NCI-H748 treated with DMSO at 0.1 percent for 48 hours (cell line): ENCODE measurements at places on chromosomes 1 and 21.

GRCh38 chr1:90989990-90990389 is 31.8 kb downstream of the ZNF644 start:
- DNase-seq: no peak

- no peak for DNase-seq
These were observed 229.3 kb downstream of the FGGY start for GRCh38 chr1:59526240-59526639.

GRCh38 chr1:35533586-35533985 is 23.6 kb downstream of the KIAA0319L start:
- no peak for DNase-seq

GRCh38 chr1:67978890-67979516 is 71.4 kb downstream of the DIRAS3 start:
- DNase-seq: no peak

DNA sequence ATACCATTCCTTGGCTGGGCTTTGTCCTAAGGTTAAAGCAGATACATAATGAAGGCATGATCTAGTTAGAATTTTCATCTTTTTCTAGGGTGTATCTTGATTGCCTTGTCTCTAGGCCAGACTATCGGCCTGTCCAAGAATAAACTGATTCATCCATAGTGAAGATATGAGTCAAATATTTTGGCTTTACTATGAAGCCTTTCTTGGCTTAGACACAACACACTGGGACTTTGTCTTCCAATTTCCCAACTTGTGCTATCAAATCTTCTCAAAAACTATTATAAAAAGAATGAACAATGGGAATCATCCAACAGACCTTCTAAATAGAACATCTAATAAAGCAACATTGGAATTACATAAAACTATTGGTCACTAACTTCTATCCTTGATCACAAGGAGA is 64.8 kb downstream of the WARS2 start:
- no peak for DNase-seq

GRCh38 chr21:41687633-41688032 is 79.2 kb downstream of the RIPK4 start:
- DNase-seq: no peak

GRCh38 chr1:20143318-20143717 is 4.2 kb downstream of the PLA2G2F start:
- DNase-seq: no peak

DNA sequence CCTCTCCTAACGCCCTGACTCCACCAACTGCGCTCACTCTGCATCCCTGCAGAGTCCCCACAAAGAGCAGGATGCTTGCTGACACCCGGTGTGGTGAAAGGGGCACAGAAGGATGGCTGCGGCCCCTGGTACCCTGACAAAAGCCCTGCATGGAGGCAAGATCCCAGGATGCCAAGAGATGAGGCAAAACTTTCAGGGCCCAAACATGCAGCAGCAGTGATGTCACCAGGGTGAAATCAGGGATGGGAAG is 36.6 kb downstream of the SLC9A1 start:
- DNase-seq: no peak

DNA sequence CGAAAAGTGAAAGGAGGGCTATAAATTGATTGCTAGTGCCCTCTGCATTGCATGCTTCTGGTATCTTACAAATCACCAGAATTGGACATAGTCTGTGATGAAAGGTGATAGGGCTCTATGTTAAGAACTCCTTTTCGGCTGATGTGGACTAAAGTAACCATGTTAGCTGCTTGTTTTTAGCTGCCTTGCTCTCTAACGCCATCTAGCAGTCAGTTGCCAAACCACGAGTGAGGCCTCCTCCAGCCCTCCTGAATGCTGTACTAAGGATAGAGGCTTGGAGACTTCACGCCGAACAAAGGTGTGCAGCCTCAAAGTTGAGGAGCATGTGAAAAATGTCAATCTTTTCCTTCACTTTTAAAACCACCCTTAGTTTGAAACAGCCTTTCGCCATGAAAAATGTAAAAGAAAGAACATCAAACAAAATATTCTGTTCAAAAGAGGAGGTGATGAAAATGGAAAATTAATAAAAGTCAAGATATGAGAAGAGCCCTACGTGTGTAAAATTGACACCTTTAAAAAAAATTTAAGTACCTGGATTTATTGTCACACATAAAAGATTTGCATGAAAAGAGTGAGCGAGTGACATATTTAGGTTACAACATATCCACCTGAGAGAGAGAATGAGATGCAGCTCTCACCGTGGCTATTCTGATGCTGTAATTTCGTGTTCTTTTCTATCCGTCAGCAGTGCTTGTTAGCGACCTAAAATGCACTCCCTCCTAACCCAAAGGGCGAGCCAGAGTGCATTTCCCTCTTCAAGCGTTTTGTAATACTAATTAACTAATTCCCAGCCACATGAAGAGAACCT is 8.1 kb downstream of the LRRC53 start:
- peak; percentile 82 for DNase-seq

DNA sequence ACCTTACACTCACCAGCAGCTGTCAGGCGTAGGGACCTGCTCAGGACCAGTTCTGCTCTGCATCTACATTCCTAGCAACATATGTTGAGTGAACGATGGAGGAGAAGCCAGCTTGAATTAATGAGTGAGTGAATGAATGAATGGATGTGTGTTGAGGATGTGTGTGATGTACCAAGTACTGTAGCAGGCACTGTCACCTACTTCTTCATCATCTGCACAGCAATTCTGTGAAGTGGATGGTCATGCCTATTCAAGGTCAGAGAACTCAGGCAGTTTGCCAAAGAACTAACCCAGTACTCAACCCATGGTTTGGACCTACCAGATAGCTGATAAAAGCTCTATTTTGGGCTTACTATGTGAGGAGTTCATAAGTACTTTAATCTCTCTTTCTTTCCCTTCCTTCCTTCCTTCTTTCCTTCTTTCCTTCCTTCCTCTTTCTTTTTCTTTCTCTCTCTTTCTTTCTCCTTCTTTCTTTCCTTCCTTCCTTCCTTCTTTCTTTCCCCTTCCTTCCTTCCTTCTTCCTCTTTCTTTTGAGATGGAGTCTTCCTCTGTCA is 56.9 kb downstream of the ATP1A1 start:
- DNase-seq: no peak

DNA sequence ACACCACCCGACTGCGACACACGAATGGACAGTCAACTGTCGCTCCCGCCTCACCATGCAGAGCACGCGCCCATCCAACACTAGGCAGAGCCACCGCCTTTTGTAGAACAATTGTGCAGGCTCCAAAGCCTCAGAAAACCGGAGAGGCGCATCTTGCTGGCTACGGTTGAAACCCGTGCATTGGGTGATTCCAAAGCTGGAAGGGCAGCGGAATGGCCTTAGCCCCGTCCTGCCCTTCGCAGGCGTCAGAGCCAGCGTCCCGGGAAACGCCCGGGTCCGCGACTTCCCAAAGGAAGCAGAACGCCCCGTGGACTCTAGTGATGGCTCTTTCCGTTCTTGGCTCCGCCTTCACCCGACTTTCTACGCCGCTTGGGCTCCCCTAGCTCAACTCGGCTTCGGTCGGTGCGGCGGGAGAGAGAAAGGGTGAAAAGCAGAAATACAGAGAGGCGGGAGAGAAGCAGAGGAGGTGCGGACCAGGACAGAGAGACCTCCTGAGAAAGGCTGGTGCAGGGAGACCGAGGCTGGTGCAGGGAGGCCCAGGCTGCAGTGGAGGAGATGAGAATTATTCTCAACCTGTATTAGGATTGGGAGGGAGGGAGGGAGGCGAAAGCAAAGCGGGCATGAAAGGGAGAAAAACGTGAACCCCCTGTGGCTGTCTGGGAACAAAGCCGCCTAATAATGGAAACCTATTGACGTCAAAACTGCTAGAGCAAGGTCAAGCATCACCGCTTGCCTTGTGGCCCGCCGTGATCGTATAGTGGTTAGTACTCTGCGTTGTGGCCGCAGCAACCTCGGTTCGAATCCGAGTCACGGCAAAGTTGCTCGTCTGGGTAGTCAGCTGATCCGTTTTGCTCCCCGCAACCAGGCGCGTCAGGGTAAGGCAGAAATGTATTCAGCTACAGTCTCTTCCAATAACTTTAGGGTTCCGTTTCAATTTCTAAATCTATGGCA is 99.5 kb downstream of the PRKAB2 start:
- no peak for DNase-seq

- no peak for DNase-seq
These were observed 40.9 kb downstream of the LGR6 start for GRCh38 chr1:202234331-202235002.

- DNase-seq: no peak
These were observed 465.9 kb downstream of the NPHP4 start for GRCh38 chr1:5526385-5526750.

- no peak for DNase-seq
These were observed 25.2 kb downstream of the ADARB1 start for GRCh38 chr21:45099571-45099970.

DNA sequence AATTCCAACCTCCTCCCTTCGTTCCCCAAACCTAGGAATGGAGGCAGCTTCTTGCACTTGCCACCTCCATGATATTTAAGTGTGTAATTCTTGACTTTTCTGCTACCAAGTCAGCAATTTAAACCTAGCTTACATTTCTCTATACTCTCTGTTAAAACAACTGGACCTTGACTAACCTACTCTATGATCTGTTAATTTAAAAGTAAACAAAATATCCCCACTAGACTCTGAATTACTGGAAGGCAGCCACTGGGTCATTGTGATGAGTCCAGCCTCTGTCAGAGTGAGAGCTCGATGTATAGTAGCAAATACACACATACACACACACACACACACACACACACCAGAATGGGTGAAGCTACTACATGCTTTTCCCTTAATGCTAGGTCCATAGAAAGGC is 40.0 kb upstream of the DHCR24 start:
- DNase-seq: no peak

DNA sequence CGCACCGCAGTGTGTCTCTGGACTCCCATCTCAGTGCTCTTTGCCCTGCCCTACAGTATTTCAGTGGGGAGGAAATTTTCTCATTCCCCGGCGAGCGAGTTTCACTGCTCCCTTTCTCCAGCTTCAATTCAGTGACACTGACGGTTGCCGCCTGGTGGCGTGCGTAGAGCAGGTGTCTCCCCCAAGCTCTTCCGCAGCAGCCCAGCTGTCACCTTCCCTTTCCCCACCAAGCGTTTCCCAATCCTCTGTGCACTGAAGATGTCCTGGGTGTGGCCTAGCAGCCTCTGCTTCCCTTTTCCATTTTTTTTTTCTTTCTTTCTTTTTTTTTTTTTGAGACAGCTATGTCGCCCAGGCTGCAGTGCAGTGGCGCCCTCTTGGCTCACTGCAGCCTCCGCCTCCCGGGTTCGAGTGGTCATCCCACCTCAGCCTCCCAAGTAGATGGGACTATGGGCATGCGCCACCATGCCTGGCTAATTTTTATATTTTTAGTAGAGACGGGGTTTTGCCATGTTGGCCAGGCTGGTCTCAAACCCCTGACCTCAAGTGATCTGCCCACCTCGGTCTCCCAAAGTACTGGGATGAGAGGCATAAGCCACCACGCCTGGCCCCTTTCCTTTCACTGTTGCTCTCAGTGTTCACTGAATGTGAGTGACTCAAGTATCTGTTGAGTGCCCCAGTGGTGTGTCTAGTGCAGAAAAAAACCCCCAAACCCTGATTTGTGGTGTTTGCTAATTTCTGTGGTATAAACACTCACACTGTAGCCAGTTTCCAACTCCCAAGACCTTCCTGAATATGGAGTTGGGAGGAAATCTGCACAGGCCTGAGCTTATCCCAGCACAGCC is 30.1 kb downstream of the TNFRSF1B start:
- DNase-seq: no peak

- no peak for DNase-seq
These were observed 12.4 kb downstream of the PRPF38A start for GRCh38 chr1:52416811-52417210.

- no peak for DNase-seq
These were observed 16.3 kb upstream of the PIGC start for GRCh38 chr1:172460177-172460576.

DNA sequence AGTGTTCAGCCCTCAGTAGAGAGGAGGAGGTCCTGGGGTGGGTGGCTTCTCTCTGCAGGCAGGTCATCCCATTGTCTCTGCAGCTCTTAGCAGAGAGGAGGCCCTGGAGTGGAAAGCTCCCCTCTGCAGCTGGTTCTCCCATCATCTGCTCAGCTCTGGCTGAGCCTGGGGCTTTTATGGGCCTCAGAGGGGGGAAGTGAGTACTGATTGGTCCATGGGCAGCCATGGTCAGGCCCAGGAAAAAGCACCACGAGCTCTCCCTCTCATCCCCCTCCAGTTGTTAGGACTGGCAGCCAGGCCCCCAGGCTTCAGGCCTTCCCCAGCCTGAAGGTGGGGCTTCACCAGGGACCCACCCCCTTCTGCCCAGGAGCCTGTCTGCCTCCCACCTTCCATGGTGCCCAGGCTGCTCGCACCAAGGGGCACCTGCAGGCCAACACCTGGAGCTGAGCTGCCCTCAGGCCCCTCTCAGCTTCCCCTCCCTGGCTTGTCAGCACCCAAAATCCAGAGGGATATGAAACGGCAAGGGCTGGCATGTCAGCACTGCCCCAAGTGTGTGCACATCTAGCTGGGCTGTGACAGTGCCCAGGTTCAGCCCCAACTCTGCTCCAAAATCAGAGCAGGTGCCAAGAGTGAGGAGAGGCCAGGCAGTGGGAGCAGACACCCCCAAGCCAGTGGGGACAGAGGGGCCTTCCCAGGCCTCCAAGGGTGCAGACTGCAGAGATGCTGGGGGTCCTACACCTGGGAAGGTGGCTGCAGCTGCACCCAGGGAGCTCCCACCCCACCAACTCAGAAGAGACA is 449.0 kb downstream of the MATN1 start:
- no peak for DNase-seq

- DNase-seq: no peak
These were observed 102.7 kb downstream of the RASAL2 start for GRCh38 chr1:178196631-178197030.

DNA sequence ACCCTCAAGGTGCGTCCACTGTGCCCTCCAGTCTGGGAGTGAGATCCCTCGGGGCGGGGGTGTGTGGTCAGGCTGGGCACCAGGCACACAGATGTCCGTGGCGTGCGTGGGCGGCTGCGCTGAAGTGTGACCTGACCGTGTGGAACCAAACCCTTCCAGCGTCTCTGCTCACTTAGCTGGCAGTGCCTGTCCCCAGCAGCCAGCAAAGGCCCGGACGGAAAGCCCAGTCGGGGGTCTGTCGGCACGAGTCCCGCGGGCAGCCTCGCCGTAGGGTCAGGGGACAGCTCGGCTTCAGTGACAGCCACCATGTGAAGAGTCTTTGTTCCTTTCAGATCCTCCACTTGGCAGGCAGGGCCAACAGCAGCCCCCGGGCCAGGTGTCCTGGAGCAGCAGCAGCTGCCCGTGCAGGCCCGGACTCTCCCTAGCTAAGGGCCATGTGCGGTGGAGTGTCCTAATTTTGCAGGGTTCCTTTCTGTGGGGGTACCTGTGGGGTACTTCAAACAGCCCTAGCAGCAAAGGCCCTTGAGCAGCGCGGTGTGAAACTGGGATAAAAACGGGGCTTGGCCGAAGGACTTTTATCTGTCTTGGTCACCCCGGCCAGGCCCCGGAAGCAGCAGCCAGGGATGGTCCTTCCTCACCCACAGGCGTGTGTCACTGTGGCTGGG is 11.6 kb downstream of the TTLL10 start:
- DNase-seq: no peak

GRCh38 chr1:39917825-39918224 is 16.1 kb upstream of the MYCL start:
- DNase-seq: no peak

DNA sequence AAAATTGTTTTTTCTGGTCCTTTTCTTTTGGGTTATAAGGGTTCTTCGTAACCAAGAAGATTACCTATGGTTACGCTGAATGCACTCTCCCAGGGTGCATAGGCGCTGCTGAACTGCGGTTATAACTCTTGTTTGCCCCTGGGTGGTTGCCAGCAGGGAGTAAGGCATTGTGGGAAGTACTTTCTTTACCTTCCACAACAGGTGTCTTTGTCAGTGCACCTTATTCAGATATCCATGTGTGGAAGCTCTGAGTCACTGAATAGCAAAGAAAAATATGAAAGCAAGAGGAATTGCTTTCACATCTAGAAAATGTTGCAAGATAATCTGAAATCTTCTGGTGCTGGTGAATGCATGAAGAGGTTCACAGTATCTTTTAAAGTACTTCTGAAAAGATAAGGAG is 124.4 kb upstream of the CACYBP start:
- DNase-seq: peak; percentile 58
